SJCRH30 (cell line): ENCODE measurements at places on chromosomes 7 and 10. TPM values are rescaled to one million over a fixed set of nuclear protein-coding genes. Genes with fewer than 3 reads are reported as not detected.

DNA sequence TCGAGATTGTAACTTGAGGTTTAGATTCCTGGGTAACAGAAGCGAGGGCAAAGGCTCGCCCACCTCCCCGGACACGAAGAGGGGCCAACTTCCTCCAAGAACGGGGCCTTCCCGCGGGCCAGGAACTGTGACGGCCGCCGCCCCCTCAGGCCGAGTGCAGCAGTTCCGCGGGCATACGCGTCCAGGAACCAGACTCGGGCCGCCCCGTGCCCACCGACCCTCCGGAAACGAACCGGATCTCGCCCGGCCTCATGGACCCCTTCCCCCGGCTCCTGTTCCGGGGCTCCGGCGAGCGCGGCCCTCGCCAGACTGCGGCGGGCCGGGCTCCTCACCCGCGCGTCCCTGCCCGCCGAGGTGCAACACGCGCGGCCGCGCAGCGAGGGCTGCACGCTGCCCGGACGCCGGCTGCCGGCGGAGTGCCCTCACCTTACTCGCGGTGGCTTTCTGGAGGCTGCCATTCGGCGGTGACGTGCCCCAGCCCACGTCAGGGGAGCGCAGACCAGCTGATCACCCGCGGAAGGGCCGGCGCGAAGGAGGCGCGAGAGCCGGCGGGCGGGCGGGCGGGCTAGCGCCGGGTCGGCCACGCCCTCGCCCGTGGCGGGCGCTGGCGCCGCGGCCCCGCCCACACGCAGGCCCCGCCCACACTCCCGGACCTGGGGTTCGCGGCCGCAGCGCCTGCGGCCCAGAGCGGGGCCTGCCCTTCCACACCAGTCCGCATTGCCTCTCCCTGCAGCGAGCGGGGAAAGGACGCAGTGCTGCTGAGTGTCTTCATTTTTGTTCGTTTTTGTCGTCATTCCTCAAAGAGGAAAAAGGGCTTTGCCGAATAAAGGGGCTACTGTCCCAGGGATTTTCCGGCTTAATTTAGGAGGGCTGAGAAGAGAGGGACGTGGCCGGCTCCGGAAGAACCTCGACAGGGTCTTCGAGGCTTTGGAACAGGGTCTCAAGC is at the start of gene XPNPEP1:
XPNPEP1 (minus strand) TSS at position 536 of the 946 bp plus-strand sequence; CDS start at position 458, 78 bp downstream.
- H3K4me1 ChIP-seq: peaks cover 11% of the 10 kb centered on the region
- no peaks in the 10 kb centered on the region; the same call in 1 of the 2 replicates for H3K36me3 ChIP-seq
- H3K27ac ChIP-seq: peak within 1 kb of the TSS; percentile 65
- H3K4me3 ChIP-seq: peak within 1 kb of the TSS; percentile 93

PTCD1 gene
- total RNA-seq: 7.5 and 8.2 TPM in 2 replicates

GRCh38 chr7:4714767-4715409 is 32.8 kb downstream of the FOXK1 start:
- peaks cover 2% of the 10 kb centered on the region; the same call in 1 of the 2 replicates for H3K36me3 ChIP-seq
- no peak for DNase-seq
- no peak overlapping the region for H3K4me3 ChIP-seq
- H3K27ac ChIP-seq: no peak overlapping the region
- H3K27me3 ChIP-seq: no peaks in the 10 kb centered on the region

PITX3 gene
- total RNA-seq: 105 and 111 TPM in 2 replicates

GRCh38 chr10:1150638-1150955 is 94.4 kb downstream of the WDR37 start:
- H3K4me1 ChIP-seq: no peaks in the 10 kb centered on the region
- DNase-seq: no peak
- no peaks in the 10 kb centered on the region for H3K27me3 ChIP-seq
- H3K36me3 ChIP-seq: no peaks in the 10 kb centered on the region
- no peak overlapping the region for H3K27ac ChIP-seq
- H3K4me3 ChIP-seq: no peak overlapping the region

AKR1B15 gene
- not detected in 2 replicates for total RNA-seq

DNA sequence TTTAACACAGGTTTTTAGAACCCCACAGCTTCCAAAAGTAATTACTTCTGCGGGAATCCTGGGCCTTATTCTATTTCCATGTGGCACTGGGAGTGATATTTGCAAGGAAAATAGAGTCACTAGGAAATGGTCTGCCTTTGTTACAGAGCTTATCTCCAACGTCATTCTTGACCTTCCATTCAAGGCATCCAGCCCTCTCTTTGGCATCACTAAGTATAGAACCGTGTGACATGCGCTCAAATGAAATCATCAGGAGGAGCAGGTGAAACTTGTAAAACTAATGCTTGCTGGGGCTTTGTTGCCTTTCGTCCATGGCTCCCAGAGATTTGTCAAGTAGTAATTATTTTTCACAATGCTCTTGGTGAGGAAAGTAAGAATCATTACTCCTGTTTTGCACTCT is 73.4 kb downstream of the PAPSS2 start:
- H3K4me3 ChIP-seq: no peak overlapping the region
- H3K36me3 ChIP-seq: no peaks in the 10 kb centered on the region
- no peaks in the 10 kb centered on the region for H3K27me3 ChIP-seq

GRCh38 chr10:3231951-3232730 is 59.6 kb upstream of the PITRM1 start:
- no peaks in the 10 kb centered on the region for H3K27me3 ChIP-seq
- no peak for DNase-seq
- no peak overlapping the region for H3K4me3 ChIP-seq
- peaks cover 13% of the 10 kb centered on the region; the same call in 1 of the 2 replicates for H3K4me1 ChIP-seq

DNA sequence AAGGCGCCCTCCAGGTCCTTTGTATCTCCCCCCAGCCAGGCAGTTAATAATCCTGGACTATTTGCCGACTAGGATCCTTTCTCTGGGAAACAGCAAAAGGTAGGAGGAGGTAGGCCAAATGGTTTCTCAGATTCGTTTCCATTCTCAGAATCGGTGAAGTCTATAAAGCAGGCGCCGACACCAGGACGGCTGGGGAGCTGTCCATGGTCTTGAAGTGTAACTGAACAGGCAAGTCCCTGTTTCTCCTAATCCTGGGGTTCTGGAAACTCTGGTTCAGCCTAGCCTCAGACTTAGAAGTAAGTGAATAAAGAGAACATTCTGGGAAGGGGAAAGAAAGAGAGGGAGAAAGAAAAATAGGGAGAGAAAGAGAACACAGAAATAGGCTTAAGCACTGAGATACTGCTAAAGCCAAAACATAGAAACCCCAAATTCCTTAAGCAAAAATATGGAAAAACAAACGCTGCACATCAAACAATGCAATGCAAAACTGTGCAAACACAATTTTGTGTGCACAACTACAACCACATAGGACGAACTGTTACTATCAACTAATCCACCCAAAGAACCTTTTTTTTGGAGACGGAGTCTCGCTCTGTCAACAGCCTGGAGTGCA is 11.1 kb upstream of the INA start:
- H3K27me3 ChIP-seq: no peaks in the 10 kb centered on the region
- no peaks in the 10 kb centered on the region for H3K4me1 ChIP-seq
- no peak overlapping the region for H3K27ac ChIP-seq
- H3K4me3 ChIP-seq: no peak overlapping the region
- peak; percentile 75 for DNase-seq
- H3K36me3 ChIP-seq: no peaks in the 10 kb centered on the region

- no peaks in the 10 kb centered on the region for H3K27me3 ChIP-seq
- no peaks in the 10 kb centered on the region for H3K36me3 ChIP-seq
- no peak overlapping the region for H3K27ac ChIP-seq
Observed at GRCh38 chr7:73626814-73627213, 2.5 kb upstream of the MLXIPL start.

ZNF804B gene
- 0.04 and 0.05 TPM in 2 replicates for total RNA-seq

AZGP1 gene
- 0.10 TPM in 1 of 2 replicates, not detected in the other for total RNA-seq

SPDYE6 gene
- not detected in 2 replicates for total RNA-seq

DNA sequence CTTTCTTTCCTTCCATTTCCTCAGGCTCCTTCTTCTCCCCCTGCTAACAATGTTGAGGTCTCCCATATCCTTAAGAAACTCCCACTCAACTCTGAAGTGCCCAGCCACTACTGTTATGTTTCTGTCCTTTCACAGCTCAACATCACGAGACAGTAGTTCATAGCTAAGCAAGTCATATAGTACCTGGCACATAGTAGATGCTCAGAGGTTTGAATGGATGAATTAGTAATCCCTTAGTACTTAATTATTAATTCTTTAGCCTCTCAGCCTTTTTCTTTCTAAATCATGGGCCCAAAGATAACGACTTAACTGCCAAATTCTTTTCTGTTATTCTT is 22.6 kb downstream of the CSGALNACT2 start:
- no peak for DNase-seq
- no peak overlapping the region for H3K4me3 ChIP-seq
- H3K4me1 ChIP-seq: no peaks in the 10 kb centered on the region
- no peaks in the 10 kb centered on the region for H3K27me3 ChIP-seq

NODAL gene
- total RNA-seq: not detected in 2 replicates

- no peak overlapping the region for H3K4me3 ChIP-seq
- H3K27me3 ChIP-seq: no peaks in the 10 kb centered on the region
- no peaks in the 10 kb centered on the region for H3K4me1 ChIP-seq
- H3K36me3 ChIP-seq: no peaks in the 10 kb centered on the region
- no peak overlapping the region for H3K27ac ChIP-seq
- no peak for DNase-seq
Observed at GRCh38 chr10:13827076-13827797, 240.5 kb downstream of the PRPF18 start.

DNA sequence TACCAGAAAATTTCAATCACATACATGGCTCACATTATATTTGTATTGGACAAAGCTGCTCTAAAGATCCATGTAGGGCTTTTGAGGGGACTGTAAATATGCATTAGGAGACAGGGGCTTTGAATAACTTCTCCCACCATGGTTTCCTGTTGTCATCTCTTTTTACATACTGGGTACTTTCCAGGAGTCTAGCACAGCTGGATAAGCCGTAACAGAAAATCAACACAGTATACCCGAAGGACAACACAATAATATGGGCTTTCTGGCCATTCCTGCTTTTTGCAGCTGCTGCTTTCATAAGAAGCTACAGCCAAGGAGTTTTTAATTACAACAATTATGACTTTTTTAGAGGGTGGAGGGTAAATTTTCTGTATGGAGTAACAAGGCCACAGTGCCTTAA is 63.4 kb upstream of the SRPK2 start:
- H3K36me3 ChIP-seq: peaks cover 6% of the 10 kb centered on the region
- no peak overlapping the region for H3K4me3 ChIP-seq
- H3K27ac ChIP-seq: peak overlapping the region; percentile 70
- H3K27me3 ChIP-seq: no peaks in the 10 kb centered on the region

GRCh38 chr10:73650537-73651331 is 5.1 kb downstream of the SYNPO2L start:
- peak overlapping the region; percentile 97 for H3K27ac ChIP-seq
- no peaks in the 10 kb centered on the region for H3K27me3 ChIP-seq
- DNase-seq: peak; percentile 99
